ENCODE measurements at places on chromosomes 6 and 20.
A peak's percentile ranks its signal among the peaks of the same experiment; 100 is the strongest.

- peak; percentile 32 for DNase-seq
These were observed 230.0 kb upstream of the SULF2 start for GRCh38 chr20:48015141-48015910.

- no peak for DNase-seq
These were observed 15.0 kb downstream of the TBXT start for GRCh38 chr6:166152660-166153059.

DNA sequence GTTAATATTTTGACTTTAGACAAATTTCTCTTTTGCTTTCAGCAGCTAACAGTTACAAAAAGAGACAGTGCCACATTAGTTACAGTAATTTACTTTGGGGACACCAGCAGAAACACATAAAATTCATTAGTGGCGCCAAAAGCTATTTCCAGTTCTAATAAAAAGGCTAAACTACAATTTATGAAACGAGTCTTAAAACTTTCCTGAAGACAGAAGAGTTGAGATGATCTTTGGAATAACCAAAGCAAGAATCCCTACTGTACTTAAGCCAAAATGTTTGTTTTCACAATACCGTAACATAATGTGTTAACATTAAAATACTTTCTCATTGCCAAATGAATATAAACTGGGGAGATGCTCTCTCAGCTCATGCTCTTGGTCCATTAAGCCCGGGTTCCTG, 350.2 kb upstream of the AGPAT4 start:
- no peak for DNase-seq

DNA sequence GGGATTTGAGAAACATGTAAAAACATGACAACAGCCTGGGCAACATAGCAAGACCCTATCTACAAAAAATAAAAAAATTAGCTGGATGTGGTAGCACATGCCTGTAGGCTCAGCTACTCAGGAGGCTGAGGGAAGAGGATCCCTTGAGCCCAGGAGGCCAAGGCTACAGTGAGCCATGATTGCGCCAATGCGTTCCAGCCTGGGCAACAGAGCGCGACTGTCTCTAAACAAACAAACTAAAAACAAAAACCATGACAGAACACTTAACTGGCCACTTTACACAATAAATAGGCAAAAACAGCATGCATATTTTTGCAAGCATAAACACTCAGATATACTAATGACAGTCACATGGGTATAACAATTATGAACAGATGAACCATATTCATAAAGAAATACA, 60.0 kb downstream of the SYTL3 start:
- no peak for DNase-seq

DNA sequence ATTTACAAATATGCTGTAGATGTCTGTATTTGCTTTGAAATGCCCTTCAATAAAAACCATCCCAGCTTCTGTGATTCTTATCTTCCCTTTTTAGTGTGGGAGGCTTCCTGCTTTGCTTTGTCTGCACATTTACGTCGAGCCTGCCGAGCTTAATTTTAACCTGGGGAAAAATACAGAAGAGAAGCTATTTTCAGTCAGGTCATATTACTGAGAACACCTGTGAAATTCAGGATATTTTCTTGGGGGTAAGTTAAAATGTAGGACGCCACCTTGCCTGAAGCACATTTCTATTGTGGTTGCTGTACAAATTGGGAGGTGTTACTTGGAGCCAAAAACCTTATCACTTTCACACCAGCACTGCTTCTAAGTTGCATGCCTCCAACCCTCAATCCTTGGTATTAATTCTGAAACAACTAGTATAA, 43.6 kb upstream of the FUCA2 start:
- peak; percentile 13 for DNase-seq

GRCh38 chr20:10594296-10594868, 79.4 kb downstream of the JAG1 start:
- DNase-seq: peak; percentile 79

- DNase-seq: no peak
These were observed 81.6 kb upstream of the SCAF8 start for GRCh38 chr6:154651656-154652055.
